ENCODE measurements at places on chromosomes 3 and 15.

DNA sequence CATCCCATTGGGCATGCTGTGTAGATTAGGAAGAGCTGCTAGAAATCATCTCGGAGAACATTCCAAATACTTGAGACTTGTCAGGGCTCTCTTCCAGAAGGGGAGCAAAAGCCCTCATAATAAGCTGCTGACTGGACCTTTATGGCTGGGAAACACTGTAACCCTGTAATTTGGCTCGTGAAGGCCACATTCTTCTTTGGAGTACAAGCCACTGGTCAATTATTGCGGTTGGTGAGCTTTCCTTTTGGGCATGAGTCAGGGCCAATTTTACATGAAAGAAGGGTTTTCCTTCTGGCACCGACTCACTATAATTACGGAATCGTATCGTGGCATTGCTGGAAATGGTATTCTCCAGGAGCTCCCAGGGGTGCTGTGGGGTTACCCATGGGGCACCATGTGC is 434.5 kb upstream of the RGMA start:
- DNase-seq: no peak

DNA sequence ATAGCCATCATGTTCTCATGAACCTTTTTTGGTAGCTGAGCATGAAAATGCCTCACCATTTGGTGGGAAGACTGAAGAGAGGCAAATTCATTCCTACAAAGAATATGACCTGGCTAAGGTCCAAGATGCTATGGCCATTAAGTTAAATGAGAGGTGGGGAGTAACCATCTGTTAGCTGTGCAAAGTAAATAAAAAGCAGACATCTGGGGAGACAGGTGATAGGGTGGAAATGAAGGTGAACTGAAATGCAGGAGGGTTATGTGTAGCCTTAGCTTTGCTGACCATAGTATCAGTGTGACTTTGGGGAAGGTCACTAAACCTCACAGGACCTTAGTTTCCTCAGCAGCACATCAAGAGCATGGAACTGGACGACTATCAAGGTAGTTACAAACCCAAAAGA is 111.0 kb upstream of the STRIT1 start:
- DNase-seq: no peak

GRCh38 chr3:28989646-28990089 is 291.2 kb upstream of the RBMS3 start:
- no peak for DNase-seq

DNA sequence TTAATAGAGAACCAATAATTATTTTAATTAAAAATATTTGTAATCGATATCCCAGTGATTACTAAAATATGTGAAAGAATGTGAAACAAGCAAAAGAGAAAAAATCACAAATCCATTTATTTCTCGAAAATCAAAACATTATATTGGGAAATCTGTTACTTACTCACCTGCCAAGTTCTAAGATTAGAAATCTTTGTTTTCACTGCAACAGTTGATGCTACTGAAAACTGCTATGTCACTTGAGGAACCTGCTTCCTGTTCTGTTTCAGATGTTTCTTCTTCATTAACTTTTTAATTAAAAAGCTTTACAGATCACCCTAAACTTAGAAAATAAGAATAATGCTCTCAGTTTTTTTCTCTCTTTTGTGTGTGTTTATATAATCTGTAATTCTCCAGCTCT is 13.7 kb upstream of the DPH6 start:
- DNase-seq: no peak

DNA sequence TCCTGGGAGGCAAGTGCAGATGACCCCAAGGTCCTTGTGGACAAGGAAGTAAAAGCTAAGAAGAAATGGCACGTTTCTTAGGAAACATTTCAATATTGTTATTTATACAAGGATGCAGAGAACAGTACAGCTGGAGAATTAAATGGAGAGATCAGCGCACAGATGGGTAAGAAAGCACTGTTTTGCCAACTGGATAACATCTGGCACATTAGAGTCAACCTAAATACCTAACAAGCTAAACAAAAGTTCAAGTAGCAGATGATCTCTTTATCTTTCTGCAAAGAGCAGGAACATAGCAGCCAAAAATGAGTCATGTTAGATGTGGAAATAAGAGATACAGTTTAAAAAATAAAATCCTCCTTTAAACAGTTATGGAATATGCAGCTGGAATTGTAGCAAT is 15.7 kb upstream of the DPPA4 start:
- no peak for DNase-seq

DNA sequence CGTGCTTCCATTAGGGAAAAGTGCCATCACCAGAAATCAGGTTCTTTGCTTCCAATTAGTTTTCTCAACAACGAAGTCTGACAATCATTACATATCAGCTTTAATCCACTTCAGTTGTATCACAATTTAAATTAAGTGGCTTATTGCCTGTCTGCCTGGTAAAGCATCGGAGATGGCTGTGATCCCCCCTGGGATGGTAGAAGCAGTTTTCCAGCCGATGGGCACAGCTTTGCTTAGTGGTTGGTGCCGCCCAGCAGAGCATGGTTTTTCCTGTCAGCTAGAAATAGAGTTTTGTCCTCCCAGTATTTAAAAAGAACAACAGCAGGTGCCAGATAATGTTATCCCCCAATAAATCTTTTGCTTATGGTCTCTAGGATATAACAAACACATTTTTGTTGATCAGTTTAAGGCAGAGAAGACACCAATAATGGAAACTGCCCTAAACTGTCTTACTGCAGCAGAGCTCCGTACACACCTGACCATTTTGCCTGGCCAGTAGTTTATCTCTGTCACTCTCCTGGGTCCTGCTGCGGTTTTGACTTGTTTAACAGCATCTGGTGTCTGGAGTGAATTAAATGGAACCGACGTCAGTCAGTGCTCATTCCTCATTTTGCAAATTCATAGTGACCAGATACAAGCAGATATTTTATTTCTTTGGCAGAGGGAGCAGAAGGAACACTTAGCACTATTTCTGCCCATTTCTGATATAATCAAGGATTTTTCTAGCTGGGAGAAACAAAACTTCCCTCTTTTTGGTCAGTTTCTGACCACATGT is 79.1 kb downstream of the SLC49A4 start:
- no peak for DNase-seq

DNA sequence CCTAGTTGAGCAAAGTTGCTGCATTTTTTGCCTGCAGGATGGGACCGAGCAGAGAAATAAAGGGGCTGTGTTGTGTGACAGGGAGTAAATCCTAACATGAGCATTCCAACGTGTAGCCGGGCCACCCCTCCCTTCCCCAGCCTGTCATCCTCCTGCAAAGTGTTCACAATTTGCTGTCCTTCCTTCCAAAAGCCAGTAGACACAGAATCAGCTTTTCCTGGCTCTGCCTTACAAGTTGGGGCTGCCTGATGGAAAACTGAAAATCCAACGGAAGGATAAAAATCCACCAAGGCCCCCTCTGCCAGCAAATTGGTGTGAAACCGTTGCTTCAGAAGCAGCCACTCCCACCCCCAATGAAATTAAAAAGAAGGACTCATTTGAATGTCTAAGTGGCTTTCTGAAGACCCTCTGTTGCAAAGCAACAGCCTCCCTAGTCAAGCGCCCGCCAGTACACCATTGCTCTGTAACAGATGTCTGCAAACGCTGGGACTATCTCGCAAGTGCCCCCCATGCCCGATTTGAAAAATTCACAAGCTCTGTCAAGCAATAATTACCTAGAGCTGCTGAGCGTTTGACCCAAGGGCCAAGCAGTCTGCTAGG is 665 bp downstream of the FRMD4B start:
- DNase-seq: no peak

DNA sequence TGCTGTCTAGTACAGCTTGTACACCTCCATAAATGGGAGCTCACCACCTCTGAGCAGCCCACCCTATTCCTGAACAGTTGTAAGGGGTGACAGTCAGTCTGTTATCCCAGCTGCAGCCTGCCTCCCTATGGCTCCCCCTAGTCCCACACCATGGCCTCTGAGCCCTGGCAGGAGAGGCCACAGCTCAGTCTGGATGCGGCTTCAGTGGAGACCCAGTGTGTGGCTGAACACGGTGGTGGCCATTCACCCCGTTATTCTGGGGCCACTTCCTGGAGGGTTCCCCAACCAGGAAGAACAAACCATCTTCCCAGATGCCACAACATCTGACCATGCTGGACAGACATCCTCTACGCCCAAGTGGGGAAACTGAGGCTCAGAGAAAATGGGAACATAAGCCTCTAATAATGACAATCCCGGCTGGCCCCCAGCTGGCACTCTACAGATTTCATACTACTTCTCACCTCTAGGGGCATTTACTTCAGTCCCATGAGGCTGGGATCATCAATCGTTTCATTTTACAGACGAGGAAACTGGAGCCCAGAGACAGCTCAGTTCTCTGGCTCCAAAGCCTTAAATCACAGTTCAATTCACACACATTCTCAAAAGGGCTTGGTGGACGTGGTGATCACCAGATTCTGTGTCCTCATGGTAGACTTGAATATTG is 9.2 kb upstream of the GRIP2 start:
- DNase-seq: no peak
